ENCODE measurements at places on chromosomes 2 and 18.
A peak's percentile ranks its signal among the peaks of the same experiment; 100 is the strongest.

DNA sequence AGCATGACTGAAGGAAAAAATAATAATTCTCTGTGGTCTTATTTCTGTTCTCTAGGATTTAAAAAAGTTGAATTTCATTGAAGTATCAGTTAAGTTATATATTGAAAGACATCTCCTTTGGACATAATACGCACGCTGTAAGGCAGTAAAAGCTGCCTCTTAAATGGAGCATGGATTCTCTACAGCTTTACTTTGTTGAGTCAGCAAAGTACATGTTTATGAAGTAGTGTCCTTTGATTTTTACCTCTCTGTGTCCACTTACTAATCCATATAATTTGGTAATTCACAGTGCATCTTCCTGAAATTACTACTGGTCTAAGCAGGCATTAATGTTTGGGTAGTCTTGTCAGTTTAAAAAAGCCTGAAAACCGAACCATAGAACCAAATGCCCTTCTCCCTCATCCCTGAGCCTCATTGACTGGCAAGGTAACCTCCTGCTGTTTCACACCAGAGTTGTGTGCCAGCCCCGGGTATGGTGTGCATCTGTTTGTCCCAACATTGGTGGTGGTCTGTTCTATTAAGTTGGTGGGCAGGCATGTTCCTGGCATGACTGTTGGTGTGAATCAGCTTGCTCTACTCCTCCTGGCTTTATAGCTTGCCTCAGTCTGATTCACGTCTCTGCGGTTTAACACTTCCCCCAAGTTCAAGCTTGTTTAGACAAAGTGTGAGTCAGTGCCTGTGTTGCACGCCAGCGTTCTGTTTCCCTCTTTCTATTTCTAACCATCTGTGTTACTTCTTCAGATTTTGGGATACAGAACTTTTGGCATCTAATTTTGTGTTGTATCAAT is 71.0 kb upstream of the ITM2C start:
- no peak for DNase-seq

- DNase-seq: no peak
These were observed 1.8 kb downstream of the CDK5R2 start for GRCh38 chr2:218961229-218961628.

GRCh38 chr2:107597507-107597906 is 229.2 kb upstream of the RGPD4 start:
- no peak for DNase-seq

- DNase-seq: no peak
These were observed 1.8 kb downstream of the ZBTB7C start for GRCh38 chr18:48407358-48407757.

DNA sequence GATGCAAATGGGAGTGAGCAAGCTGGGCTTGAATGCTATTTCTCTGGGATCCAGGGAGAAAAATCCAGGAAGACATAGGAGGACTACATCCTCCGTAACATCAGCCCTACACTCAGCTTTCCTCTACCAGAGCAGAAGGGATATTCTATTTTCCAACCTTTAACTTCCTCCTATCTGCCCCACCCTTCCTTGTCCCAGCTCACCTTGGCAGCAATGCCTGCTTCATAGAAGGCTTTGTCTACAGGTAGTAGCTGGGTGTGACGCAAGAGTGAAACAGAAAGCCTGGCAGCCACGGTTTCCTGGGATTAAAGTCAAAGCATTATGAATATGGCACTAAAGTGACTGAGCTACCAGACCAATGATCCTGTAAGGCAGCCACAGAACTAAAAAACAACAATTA is 3.9 kb downstream of the KRTCAP3 start:
- peak; percentile 91 for DNase-seq

- no peak for DNase-seq
These were observed 24.8 kb downstream of the GATA6 start for GRCh38 chr18:22194151-22194598.

DNA sequence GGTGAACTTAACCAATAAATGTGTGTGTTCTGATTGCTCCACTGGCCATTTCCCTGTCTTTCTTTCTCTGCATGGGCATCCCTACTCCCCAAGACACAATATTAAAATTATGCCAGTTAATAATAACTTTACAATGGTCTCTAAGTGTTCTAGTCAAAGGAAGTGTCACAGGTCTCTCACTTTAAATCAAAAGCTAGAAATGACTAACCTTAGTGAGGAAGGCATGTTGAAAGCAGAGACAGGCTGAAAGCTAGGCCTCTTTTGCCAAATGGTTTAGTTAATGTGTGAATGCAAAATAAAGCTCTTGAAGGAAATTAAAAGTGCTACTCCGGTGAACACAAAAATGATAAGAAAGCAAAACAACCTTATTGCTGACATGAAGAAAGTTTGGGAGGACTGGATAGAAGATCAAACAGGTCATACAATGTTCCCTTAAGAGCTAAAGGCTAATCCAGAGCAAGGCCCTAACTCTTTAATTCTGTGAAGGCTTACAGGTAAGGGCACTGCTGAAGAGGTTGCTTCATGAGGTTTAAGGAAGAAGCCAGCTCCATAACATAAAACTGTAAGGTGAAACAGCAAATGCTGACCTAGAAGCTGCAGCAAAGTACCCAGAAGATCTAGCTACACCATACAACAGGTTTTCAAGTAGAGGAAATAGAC is 44.0 kb upstream of the ARHGAP15 start:
- no peak for DNase-seq

- no peak for DNase-seq
These were observed 45.3 kb upstream of the PSME4 start for GRCh38 chr2:54015798-54016699.

- peak; percentile 50 for DNase-seq
These were observed 13.2 kb downstream of the NABP1 start for GRCh38 chr2:191691016-191691735.

GRCh38 chr18:79496978-79497637 is 101.4 kb downstream of the NFATC1 start:
- no peak for DNase-seq

DNA sequence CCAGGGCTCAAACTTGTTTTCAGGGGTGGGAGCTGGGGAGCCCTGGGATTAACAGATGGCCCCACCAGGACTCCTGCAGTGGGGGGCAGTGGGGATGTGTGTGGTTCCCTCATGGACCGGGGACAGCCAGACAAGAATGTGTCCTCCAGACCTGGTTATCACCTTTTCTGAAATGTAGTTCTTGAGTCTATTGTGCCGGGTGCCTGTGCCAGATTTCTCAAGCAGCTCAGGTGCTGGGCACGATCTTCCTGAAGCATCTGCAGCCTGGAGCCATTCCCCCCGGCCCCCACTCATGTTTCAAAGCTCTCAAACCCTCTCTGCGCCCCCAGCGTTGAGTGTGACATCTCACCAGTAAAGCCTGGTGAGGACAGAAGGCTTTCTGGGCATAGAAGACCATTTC is 48.4 kb upstream of the HAAO start:
- DNase-seq: no peak

DNA sequence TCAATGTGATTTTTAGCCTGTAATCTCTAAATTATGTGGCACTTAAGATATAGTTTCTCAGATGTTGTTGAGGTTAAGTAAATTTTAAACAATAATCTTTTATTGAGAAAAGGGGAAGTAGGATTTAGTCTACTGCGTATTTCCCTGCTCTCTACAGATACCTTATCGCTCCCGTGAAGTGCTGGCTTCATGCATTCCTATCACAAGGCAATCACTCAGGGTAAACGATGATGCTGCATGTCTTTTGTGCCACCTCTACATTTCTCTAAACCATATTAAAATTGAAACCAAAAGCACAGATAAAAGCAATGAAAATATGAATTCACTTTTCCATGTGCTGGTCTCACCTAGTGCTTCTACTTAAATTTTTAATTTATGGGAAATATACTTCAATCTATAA is 14.4 kb upstream of the RPE start:
- no peak for DNase-seq

DNA sequence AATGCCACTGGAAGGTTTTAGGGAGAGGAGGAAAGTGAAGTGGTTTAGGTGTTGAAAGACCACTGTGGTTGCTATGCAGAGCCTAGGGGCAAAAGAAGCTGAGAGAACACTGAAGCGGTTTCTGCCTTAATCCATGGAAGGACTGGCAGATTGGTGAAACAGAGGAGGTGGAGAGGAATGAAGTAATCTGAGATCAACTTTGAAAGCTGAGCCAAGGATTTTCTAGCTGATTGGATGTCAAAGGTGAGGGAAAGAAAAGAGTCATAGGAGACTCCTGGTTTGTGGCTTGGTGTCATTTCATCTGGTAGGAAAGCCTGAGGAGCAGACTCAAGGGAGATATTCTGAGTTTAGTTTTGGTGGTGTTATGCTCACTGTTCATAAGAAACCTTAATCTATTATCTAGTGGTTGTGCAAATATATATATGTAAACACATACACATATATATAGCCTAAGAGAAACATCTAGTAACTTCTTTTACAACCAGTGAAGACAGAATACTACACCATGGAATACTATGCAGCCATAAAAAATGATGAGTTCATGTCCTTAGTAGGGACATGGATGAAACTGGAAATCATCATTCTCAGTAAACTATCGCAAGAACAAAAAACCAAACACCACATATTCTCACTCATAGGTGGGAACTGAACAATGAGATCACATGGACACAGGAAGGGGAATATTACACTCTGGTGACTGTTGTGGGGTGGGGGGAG is 134.1 kb upstream of the CREB1 start:
- no peak for DNase-seq

DNA sequence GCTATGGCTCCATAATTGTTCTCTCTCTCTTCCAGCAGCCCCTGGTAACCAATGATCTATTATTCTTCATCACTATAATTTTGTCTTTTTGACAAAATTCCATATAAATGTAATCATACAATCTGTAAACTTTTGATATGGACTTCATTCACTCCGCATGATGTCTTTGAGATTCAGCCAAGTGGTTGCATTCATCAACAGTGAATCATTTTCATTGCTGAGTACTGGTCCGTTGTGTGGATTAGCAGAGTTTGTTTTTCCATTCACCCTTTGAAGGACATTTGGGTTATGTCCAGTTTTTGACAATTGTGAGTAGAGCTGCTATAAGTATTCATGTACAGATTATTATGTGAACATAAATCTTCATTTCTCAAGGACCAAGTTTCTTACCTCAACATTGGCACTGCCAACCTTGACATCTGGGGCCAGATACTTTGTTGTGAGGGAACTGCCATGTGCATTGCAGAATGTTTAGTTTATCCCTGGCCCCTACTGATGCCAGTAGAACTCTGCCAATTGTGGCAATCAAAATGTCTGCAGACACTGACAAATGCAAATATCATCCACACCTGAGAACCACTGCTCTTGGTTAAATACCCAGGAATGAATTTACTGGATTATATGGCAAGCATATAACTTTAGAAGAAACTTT is 48.4 kb upstream of the BCL2L11 start:
- DNase-seq: peak; percentile 20

GRCh38 chr2:64857581-64858471 is 131.4 kb upstream of the SLC1A4 start:
- DNase-seq: peak; percentile 34

DNA sequence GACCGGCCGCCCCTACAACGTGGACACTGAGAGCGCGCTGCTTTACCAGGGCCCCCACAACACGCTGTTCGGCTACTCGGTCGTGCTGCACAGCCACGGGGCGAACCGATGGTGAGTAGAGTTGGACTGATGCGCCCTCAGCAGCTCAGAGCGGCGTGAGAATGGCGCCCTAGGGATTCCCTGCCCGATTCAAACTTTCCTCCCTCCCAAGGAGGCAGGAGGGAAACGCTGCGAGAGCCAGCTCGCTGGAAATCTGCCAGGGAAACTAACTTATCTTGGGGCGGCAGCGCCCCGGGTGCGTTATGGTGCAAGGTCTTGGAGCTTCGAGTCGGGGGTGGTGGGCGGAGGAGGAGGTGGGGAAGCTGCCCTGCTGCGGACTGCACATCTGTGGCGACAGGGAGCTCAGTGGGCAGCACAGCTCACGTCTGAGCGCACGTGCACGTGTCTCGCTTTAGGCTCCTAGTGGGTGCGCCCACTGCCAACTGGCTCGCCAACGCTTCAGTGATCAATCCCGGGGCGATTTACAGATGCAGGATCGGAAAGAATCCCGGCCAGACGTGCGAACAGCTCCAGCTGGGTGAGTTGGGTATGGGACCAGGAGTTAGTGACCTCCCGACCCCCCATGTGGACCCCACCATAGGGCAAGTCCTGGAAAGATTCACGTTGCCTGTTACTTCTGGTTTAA is 697 bp downstream of the ITGA4 start:
- no peak for DNase-seq

- DNase-seq: no peak
These were observed 311.8 kb upstream of the MMADHC start for GRCh38 chr2:149899390-149899789.

GRCh38 chr2:120105360-120105759 is 92.5 kb downstream of the EPB41L5 start:
- no peak for DNase-seq

DNA sequence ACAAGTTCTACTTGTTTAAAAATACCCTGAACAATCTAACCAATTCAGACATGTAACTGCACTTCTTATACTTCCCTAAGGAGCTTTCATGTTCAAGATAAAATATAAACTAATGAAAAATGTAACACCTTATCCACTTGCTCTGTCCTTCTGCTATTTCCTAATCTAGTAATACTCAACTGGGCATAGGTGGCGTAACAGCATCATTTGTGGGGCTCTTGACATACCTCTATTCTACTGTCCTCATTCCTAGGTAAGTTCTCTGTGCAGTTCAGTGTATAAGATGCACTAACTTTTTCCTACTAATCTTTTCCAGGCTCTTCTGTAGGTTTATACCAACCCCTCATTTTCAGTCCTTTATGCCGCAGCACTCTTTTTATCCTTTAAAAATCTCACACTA is 36.7 kb downstream of the PRKD3 start:
- DNase-seq: no peak

GRCh38 chr18:40094441-40094840 is 1860.6 kb upstream of the PIK3C3 start:
- no peak for DNase-seq

- peak; percentile 88 for DNase-seq
These were observed 87.1 kb downstream of the ITGB1BP1 start for GRCh38 chr2:9336241-9336575.

DNA sequence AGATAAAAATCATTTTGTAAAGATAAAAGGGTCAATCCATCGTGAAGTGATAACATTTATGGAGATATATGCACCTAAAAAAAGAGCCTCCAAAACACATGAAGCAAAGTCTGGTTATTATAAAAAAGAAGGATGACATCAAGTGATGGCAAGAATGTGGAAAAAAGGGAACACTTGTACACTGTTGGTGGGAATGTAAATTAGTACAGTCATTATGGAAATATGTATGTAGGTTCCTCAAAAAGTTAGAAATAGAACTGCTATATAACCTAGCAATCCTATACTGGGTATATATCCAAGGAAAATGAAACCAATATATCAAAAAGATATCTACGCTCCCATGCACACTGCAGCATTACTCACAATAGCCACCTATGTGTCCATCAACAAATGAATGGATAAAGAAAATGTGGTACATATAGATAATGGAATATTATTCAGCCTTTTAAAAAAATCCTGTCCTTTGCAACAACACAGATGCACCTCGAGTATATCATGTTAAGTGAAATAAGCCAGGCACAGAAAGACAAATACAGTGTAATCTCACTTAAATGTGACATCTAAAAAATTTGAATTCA is 28.9 kb downstream of the ABCB11 start:
- DNase-seq: no peak

GRCh38 chr2:39379643-39380524 is 57.2 kb downstream of the MAP4K3 start:
- no peak for DNase-seq

- DNase-seq: no peak
These were observed 209.3 kb downstream of the EIPR1 start for GRCh38 chr2:3168230-3168891.

All from DMS153 (cell line).